ENCODE measurements at places on chromosomes 6 and 20.

DNA sequence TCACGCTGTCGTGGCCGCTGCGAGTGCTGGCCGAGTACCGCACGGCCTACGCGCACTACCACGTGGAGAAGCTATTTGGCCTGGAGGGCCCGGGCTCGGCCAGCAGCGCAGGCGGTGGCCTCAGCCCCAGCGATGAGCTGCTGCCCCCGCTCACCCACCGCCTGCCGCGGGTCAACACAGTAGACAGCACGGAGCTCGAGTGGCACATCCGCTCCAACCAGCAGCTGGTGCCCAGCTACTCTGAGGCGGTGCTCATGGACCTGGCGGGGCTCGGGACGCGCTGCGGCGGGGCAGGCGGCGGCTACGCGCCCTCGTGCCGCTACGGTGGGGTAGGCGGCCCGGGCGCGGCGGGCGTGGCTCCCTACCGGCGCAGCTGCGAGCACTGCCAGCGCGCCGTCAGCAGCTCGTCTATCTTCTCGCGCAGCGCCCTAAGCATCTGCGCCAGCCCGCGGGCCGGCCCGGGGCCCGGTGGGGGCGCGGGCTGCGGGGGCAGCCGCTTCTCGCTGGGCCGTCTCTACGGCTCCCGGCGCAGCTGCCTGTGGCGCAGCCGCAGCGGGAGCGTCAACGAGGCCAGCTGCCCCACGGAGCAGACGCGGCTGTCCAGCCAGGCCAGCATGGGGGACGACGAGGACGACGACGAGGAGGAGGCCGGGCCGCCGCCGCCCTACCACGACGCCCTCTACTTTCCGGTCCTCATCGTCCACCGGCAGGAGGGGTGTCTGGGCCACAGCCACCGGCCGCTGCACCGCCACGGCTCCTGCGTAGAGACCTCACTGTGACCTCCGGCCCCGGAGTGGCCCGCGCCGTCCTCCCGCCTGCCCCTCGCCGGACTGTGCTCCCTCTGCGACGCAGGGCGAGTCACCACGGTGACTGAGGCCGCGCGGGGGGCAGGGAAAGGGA lies 5.7 kb downstream of the TMEM151B start:
- no peak overlapping the region for H3K27ac ChIP-seq
- peaks cover 18% of the 10 kb centered on the region for H3K27me3 ChIP-seq
- H3K4me1 ChIP-seq: peaks cover 8% of the 10 kb centered on the region

- no peak overlapping the region for H3K4me3 ChIP-seq
- DNase-seq: no peak
- no peaks in the 10 kb centered on the region for H3K36me3 ChIP-seq
- H3K27ac ChIP-seq: no peak overlapping the region
- no peaks in the 10 kb centered on the region for H3K4me1 ChIP-seq
Observed at GRCh38 chr6:127381384-127381783, 38.0 kb upstream of the ECHDC1 start.

DNA sequence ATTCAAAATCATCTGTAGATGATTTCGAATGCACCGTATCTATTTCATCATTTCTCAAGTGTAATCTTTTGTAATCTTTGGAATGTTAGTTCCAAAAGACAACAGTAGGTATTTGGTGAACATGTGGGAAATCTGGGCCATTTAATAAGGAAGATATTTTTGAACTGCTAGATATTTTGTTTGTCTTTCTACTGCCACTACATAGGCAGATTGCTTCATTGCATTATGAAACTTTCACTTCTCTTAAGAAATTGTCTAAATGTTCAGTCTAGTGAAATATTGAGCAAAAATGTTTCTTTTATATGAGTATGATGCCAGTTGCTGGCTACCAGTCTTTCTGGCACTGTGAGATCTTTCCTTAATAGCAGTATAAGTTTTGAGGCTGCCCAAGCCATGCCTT lies 527.8 kb upstream of the RNF217 start:
- no peaks in the 10 kb centered on the region for H3K27me3 ChIP-seq
- no peaks in the 10 kb centered on the region for H3K4me1 ChIP-seq
- DNase-seq: no peak
- no peak overlapping the region for H3K27ac ChIP-seq

DNA sequence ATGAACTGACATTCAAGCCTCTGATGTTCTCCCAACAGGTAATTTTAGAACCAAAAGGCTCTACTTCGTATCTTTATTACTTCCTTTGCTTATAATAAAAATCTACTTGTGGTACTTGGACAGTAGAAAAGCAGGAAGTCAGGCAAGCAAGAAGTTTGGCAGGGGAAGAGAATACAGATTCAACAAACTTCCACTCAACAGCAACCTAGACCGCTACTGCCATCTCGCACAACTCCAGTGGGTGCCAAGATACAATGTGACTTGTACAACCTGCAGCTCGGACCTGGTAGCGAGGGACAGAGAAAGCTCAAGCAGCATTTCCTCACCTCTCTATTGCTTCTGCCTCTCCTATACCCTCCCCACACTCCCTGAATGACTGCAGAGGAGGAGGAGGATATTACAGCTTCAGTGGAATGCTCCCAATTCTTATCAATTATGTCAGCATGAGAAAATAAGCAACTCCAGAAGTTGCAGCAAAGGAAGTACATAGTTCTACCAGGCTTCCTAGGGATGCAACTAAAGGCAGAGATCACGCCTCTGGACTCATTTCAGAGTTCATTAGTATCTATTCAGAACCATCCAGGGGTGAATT lies 76.5 kb downstream of the MBOAT1 start:
- no peaks in the 10 kb centered on the region for H3K36me3 ChIP-seq
- H3K4me3 ChIP-seq: no peak overlapping the region
- no peaks in the 10 kb centered on the region for H3K27me3 ChIP-seq
- no peak overlapping the region for H3K27ac ChIP-seq
- DNase-seq: no peak
- peaks cover 5% of the 10 kb centered on the region for H3K4me1 ChIP-seq

- no peak for DNase-seq
- H3K4me3 ChIP-seq: no peak overlapping the region
- no peaks in the 10 kb centered on the region for H3K36me3 ChIP-seq
- peaks cover 54% of the 10 kb centered on the region for H3K27me3 ChIP-seq
Observed at GRCh38 chr20:57474816-57475215, 50.1 kb downstream of the CTCFL start.

- H3K4me1 ChIP-seq: peaks cover 4% of the 10 kb centered on the region
- no peak overlapping the region for H3K27ac ChIP-seq
- H3K36me3 ChIP-seq: peaks cover 3% of the 10 kb centered on the region
- no peak for DNase-seq
- no peak overlapping the region for H3K4me3 ChIP-seq
- no peaks in the 10 kb centered on the region for H3K27me3 ChIP-seq
Observed at GRCh38 chr6:21604081-21604480, 10.5 kb downstream of the SOX4 start.

GRCh38 chr6:113854531-113855499 lies 2.3 kb upstream of the MARCKS start:
- peak; percentile 31 for DNase-seq
- no peaks in the 10 kb centered on the region for H3K36me3 ChIP-seq
- peak overlapping the region; percentile 34 for H3K27ac ChIP-seq
- no peaks in the 10 kb centered on the region for H3K27me3 ChIP-seq
- peak overlapping the region; percentile 100 for H3K4me3 ChIP-seq
- no peaks in the 10 kb centered on the region for H3K4me1 ChIP-seq

DNA sequence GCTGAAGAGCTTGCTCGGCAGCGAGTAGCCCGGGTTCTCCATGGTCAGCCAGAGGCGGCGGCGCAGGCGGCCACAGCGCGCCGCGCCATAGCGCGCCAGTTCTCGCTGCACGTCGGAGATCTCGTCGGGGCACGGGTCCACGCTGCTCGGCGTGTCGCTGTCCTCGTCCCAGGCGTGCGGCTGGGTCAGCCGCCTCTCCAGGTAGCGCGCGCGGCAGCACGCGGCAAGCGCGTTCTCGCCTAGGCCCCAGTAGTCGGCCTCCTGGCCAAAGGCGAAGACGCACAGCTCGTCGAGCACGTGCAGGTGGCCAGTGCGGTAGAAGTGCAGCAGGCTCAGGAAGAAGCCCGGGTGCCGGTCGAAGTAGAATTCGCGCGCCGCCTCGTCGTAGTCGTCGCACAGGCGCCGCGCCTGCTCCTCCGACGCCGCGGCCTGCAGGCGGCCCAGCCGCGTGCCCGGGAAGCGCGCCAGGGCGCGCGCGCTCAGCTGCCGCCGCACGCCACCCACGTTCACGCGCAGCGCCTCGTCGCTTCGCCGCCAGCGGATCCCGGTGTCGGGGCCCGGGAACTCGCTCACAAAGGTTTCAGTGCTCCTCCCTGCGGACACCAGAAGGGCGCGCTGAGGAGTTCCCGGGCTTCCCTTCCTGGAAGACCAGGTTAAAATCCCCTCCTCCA lies 2.7 kb downstream of the KCNS1 start:
- H3K27me3 ChIP-seq: no peaks in the 10 kb centered on the region
- H3K4me1 ChIP-seq: no peaks in the 10 kb centered on the region
- no peak overlapping the region for H3K27ac ChIP-seq
- H3K36me3 ChIP-seq: no peaks in the 10 kb centered on the region

- peaks cover 27% of the 10 kb centered on the region for H3K27me3 ChIP-seq
- H3K36me3 ChIP-seq: no peaks in the 10 kb centered on the region
- no peak overlapping the region for H3K4me3 ChIP-seq
- no peak for DNase-seq
- H3K27ac ChIP-seq: no peak overlapping the region
Observed at GRCh38 chr6:83613378-83613777, 95.5 kb downstream of the SNAP91 start.

GRCh38 chr20:58650181-58650775 lies 805 bp upstream of the STX16 start:
- H3K4me1 ChIP-seq: peaks cover 63% of the 10 kb centered on the region
- peaks cover 4% of the 10 kb centered on the region for H3K36me3 ChIP-seq
- DNase-seq: no peak
- H3K4me3 ChIP-seq: peak overlapping the region; percentile 96

DNA sequence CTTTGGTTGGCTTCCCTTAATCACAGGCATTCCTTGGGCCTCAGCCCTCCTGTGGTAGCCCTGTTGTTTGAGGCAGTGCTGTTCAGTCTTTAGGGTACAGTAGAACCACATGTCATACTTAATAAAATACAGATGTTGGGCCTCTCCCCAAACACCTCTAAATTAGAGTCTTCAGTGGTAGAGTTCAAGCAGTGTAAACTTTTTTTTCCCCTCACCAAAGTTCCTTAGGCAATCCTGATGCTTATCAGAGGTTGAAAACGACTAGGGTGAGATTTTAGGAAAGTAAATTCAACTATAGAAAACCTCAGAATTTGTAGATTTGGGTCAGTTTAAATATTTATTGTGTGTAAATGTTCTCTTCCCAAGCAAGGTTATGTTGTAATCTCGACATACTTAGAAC lies 44.6 kb downstream of the BLTP3A start:
- no peak for DNase-seq
- peaks cover 12% of the 10 kb centered on the region for H3K4me1 ChIP-seq
- H3K36me3 ChIP-seq: peaks cover 15% of the 10 kb centered on the region
- H3K27ac ChIP-seq: no peak overlapping the region
- no peak overlapping the region for H3K4me3 ChIP-seq

DNA sequence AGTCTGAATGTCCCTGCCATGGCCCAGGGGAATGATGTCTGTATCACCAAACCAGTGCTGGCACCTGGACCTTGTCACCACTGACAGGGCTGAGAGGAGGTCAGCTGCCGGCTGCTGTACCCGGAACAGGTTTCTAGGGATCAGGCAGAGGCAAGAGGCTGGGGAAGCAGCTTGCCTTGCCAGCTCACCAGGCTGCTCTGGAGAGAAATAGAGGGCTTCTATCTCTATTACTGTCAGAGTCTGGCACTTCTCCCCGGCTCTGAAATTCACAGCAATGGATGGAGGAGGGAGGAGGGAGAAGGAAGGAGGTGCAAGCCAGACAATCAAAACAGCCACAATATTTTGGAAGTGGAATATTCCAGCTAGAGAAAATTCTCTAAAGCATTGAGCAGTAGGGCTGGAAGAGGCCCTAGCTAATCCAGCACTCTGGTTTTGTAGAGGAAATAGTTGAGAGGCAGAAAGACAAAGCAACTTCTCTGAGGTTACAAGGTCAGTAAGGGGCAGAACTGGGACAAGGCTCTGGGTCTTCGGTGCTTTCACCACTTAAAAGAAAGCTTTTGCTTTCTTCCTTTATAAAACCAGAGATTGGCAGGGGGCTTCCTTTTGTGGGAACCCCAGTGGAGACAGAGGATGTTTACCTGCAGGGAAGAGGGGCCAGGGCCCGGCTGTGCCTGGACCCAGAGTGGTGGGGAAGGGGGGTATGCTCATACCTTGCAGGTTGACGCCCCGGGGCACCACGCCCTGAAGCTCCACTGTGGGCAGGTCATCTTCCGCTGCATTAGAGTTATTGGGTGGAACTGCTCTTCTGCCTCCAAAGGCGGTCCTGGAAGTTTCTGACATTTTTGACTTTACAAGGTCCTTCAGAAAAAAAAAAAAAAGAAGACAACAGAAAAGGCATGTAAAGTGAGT lies 2.4 kb downstream of the F13A1 start:
- peaks cover 55% of the 10 kb centered on the region for H3K27me3 ChIP-seq
- DNase-seq: no peak

- H3K27ac ChIP-seq: no peak overlapping the region
- no peaks in the 10 kb centered on the region for H3K36me3 ChIP-seq
- no peaks in the 10 kb centered on the region for H3K4me1 ChIP-seq
- no peaks in the 10 kb centered on the region for H3K27me3 ChIP-seq
- H3K4me3 ChIP-seq: peak overlapping the region; percentile 17
Observed at GRCh38 chr6:37566111-37566949, 66.6 kb upstream of the CCDC167 start.

Data from PC-3 (cell line).